ENCODE measurements at places on chromosomes 12 and 14.

GRCh38 chr12:63313139-63313538 is 162.1 kb upstream of the AVPR1A start:
- no peak for DNase-seq

DNA sequence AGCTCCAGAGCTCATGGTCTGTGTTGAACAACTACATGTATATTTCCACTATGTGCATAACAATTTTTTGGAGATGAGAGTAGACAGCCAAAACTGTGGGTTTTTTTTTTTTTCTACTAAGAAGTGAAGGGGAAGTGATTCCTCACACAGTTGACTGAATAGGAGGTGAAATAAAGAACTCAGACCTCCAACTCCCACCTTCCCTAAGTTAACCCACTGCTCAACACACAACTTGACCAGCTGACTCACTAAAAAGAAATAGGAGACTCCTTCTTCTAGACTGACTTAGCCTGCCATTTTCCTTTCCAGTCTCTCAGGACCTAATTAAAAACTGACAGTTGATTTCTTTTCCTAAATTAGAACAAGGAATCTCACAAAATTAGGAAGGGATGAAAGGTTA is 1.7 kb downstream of the M6PR start:
- DNase-seq: no peak

GRCh38 chr12:5295996-5296395 is 135.9 kb upstream of the NTF3 start:
- DNase-seq: no peak

GRCh38 chr12:65182012-65182739 is 12.8 kb downstream of the LEMD3 start:
- no peak for DNase-seq

GRCh38 chr14:23861666-23862065 is 91.9 kb upstream of the DHRS4 start:
- no peak for DNase-seq

GRCh38 chr14:103528587-103529382 is at the start of gene TRMT61A:
Gene TRMT61A, plus strand, starts transcription at chr14:103529196. Its CDS starts 783 bp downstream, at chr14:103529979.
- peak; percentile 76 for DNase-seq

DNA sequence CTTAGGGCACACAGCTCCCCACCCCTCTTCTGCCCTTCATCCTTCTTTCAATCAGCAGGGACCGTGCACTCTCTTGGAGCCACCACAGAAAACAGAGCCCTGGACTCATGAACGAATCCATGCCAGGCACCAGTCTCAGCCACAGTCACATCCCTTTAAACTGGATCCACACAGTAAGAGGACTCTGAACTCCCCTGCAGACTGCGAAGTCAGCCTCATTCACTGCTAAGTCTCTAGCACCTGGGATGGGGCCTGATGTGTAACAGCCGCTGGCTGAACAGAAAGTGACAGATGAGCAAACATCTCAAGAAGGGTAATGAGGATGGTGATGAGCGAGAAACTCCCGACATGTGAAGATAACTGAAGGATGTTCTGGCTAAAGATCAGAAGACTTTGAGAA is 45.8 kb upstream of the IQSEC3 start:
- DNase-seq: no peak

DNA sequence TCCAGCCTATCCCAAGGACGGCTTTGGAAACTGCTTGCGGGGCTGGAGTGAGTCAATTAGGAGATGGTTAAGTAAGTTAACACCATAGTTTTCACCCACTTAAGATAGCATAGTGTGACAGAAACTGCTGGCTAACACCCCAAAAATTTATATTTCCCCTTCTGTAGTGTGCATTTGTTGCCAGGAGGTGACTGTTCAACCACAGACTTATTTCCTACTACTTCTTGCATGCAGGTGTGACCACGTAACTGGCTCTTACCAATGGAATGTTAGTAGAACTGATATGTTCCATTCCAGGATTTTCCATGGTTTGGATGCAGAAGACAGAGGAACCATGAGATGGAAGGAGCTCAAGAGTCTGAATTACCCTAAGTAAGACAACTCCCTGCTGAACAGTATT is 52.9 kb upstream of the SLC35F4 start:
- DNase-seq: no peak

DNA sequence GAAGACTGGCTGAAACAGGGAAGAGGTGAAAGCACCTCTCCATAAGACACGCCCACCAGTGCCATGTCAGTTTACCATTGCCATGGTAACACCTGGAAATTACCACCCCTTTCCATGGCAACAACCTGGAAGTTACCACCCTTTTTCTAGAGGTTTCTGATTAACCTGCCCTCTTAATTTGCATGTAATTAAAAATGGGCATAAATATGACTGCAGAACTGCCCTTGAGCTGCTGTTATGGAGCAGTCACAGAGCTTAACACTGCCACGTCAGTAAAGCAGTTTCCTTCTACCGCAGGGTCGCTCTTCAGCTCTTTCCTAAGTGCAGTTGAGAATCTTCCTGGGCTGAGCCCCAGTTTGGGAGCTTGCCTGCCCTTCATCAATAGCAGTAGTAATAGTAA is 55.2 kb downstream of the RASSF3 start:
- DNase-seq: peak; percentile 86

DNA sequence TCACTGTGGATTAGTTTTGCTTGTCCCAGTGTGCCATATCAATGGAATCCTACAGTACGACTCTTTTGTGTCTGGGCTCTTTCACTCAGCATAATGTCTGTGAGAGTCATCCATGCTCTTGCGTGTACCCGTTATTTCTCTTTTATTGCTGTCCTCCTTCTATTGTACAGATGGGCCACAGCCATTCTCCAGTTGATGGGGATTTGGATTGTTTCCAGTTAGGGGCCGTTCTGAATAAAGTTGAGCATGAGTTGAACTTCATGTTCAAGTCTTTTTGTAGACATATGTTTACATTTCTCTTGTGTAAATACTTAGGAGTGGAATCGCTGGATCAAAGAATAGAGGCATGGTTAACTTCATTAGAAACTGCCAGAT is 38.3 kb downstream of the MYO1H start:
- no peak for DNase-seq

DNA sequence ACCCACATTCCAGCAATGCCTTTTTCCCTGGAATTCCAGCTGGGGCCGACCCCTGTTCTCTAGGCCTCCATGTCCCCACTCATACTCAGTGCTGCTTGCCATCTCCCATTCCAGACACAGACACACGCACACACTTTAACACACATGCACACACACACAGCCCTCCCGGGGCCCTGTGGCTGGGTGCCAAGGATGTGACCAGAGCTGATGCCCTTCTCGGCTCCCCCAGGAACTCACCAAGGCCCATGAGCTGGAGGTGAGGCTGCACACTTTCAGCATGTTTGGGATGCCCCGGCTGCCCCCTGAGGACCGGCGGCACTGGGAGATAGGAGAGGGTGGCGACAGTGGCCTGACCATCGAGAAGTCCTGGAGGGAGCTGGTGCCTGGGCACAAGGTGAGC is 4.3 kb downstream of the PLEKHG6 start:
- DNase-seq: no peak

DNA sequence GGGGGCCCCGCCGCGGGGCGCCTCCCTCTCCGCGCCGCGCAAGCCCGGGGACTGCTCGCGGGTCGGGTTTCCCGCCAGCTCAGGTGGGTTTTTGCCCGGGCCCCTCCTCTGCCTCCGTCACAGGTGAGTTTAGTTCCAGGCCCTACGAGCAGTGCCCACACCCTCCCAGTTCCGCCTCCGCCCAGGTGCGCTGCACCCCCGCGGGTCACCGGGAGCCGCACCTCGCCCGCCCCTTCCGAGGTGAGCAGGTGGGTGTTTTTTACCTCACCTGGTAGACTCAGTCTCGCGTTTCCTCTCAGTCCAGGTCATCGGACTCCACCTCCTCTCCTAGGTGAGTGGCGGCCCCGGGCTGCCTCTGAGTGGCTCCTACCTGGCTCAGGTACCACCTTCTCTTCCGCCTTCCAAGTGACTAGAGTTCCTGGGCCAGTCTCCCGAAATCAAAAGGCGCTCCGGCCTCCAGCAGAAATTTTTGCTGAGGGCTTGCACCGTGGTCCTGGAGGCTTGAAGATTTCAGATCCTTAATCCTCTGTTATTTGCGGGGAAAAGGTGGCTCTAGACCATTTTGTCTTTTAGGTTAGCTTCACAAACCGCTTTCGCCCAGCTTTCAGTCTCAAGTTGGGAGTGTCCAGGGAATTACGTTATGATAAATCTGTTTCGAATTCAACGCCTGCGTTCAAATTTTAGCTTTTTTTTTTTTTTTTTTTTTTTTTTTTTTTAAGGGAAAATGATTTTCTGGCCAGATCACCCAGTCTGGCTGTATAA is at the start of gene TMEM30B:
Gene TMEM30B, minus strand, starts transcription at position 153 of the 762 bp plus-strand sequence. CDS start 191 bp downstream, outside the sequence.
- peak; percentile 52 for DNase-seq

GRCh38 chr14:68018598-68018997 is 199.0 kb downstream of the RAD51B start:
- no peak for DNase-seq

DNA sequence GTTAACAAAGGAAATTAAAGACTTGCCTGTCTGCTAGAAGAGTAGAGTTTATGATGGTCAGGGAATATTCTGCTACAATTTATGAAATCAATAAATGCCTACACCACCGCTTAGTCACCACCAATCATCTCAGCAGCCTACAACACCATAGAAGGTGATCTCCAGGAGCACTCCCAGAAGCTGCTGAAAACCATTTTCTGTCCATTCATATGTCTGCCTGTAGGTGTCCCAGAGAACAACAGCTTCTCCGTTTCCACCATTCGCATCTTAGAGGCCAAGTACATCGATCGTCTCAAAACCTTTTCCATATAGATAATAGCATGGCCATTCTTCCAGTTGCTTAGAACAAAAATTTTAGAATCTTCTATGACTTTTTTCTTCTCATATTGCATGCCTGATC is 303.4 kb downstream of the KCNC2 start:
- DNase-seq: no peak

- no peak for DNase-seq
Observed at GRCh38 chr12:78795934-78796445, 68.6 kb upstream of the SYT1 start.

DNA sequence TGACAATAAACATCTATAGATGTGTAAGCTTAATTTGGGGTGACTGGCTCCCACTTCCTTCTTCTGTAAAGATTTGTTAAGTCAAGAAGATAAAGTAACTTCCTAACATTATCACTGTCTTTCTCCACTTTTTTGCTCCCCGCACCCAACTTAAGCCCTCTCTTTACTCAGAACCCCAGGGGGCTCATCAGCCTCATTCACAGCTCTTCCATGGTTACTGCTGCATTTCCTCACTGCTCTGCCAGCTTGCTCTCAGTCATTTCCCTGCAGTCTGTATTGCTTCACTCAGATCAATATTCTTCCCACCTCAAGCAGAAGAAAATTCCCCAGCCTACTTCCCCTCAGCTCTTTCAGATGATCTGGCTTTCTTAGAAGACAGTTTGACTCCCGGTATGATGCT is 102.0 kb downstream of the PIK3C2G start:
- DNase-seq: no peak

DNA sequence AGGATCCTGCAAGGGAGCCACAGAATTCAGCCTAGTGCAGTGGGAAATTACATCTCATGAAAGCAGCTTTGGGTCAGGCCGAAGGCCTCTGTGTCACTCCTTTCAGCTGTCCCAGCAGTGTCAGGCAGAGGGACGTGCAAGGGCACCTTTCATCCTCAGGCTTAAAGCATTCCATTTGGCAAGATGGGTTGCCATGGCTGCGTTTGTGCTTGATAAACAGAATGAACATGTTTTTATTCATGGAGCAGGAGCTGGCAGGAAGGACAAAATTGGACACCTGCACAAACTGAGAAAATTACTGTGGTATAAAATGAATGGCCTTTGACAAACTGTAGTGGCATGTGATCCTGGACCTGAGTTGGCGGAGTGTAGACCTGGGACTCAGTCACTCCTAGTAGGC is 29.4 kb downstream of the ACAD10 start:
- DNase-seq: no peak

- no peak for DNase-seq
Observed at GRCh38 chr12:122306407-122306806, 40.1 kb upstream of the VPS33A start.

- DNase-seq: no peak
Observed at GRCh38 chr12:94793191-94793595, 142.8 kb upstream of the TMCC3 start.

DNA sequence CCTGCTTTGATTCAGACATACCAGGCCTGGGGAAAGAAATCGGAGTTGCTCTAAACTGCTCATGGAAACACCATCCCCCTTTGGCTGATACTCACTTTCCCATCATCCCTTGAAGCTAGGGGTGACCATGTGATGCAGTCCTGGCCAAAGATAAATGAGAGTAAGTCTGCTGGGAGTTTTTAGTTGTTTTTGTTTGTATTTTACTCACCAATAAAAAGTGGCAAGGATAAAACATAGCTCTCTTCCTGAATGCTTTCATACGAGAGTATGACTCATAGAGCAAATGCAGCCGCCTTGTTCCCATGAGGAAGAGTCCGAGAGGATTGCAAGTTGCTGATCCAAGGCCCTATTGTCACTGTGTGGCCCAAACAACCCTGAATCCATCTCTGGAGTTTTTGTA is 126.4 kb upstream of the TMEM132C start:
- no peak for DNase-seq

GRCh38 chr12:9258676-9259075 is 50.5 kb upstream of the PZP start:
- DNase-seq: no peak

- DNase-seq: no peak
Observed at GRCh38 chr12:49809381-49809905, 18.8 kb downstream of the NCKAP5L start.

DNA sequence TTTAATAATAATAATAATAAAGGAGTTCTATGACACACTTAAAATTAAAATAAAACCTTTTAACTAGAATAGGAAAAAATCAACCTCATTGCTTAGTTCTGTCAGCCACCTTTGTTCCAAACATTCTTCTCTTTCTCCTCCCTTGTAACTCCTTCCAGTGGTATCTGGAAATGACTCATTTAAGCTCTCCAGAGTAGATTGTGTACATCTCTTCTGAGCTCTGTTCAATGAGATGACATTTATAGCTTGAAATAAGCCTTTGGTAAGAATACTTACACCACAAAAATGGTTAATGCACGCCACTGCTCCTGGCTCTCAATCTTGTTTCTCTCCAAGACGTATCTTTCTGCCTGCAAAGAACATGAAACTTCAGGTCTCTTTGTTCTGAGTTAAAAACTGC is 70.3 kb downstream of the STAB2 start:
- no peak for DNase-seq

GRCh38 chr12:60052483-60052882 is 456.7 kb downstream of the SLC16A7 start:
- DNase-seq: no peak

DNA sequence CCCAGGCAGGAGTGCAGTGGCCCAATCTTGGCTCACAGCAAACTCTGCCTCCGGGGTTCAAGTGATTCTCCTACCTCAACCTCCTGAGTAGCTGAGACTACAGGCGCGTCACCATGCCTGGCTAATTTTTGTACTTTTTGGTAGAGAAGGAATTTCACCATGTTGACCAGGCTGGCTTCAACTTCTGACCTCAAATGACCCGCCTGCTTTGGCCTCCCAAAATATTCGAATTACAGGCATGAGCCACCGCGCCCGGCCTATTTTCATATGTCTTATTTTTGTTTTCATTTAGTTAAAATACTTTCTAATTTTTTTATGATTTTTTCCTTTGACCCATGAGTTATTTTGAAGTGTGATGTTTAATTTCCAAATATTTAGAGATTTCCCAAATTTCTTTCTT is 143.6 kb upstream of the VRK1 start:
- DNase-seq: no peak
